ENCODE measurements at places on chromosomes 1 and 21.

DNA sequence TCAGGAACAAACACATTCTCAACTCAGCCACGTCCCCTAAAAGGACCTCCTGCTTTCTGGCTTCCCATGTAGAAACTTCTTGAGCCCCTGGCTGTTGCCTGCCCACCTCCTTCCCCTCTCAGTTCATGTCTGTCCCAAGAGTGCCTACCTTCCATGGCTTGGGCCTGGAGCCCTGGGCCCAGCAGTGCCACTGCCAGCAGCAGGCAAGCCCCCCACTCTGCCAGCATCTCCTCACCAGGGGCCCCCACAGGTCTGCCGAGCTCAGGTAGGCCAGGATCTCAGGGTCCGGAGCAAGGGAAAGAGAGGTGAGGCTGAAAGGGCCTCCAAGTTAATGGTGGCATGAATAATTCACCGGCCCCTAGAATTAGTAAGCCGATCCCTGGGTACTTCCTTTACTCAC, at the start of gene CDCP2:
TSS of gene CDCP2 (minus strand) at position 305 of the 400 bp plus-strand sequence. CDS start at position 227, 78 bp downstream.
- no peak for DNase-seq

DNA sequence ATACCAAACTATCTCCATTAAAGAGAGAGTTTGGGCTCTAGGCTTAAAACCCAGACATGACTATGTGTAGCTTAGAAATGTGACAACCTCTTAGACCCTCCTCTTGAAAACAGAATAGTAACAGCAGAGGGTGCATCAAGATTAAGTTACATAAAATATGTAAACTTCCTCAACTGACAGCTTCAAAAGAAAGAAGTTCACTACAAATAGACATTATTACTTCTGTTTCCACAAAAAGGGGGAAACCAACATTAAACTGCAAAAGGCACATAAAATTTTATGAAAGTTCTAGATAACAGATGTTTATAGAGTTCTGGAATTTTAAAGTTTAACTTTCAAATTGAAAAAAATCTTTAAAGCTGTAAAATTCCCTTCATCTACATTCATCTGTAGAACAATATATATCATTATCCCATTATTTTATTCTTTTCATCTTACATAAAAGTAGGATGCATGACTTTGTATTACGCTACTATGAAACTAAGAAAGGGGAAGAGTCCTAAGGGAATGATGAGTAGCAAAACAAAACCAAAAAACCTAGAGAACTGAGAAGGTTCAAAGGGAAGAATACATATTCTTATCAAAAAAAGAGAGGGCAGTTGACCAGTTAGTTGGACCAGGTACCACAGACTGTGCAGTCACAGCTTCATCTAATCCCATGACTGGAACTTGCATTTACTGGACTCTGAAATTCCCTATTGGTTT, 177.0 kb downstream of the SIPA1L2 start:
- no peak for DNase-seq

DNA sequence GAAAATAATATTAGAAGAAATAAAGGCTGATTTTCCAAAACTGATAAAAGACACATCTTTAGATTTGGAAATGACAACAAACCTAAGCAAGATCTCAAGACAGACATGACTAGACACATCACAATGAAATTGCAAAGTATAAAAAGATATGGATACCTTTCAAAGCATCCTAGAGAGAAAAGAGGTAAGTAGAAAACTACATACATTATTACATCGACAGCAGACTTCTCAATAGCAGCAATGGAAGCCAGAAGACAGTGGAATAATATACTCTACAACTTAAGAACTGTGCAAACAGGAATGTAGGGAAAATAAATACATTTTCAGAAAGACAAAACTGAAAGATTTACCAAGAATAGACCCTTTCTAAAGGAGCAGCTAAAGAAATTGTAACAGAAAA, 50.2 kb downstream of the DENND1B start:
- no peak for DNase-seq

GRCh38 chr1:100734676-100735075, 15.1 kb downstream of the VCAM1 start:
- no peak for DNase-seq

DNA sequence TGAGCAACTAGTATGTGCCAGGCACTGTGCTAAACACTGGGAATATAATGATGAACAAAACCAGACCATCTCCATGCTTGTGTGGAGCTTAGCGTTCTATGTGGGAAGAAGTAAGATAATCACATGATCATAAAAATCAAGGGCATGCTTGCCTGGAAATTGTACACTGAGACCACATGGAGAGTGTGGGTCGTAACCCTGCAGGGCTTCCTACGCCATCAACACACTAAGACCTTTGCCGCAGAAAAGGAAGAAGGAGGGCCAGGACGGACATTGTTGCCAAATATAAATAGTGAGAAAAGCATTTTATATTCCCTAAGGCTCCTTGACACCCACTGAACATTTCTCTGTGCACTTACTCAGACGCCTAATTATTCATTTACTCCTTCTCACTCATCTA, 388.1 kb upstream of the VAMP3 start:
- no peak for DNase-seq

GRCh38 chr1:154972517-154973343, 1.8 kb upstream of the CKS1B start:
- DNase-seq: no peak

DNA sequence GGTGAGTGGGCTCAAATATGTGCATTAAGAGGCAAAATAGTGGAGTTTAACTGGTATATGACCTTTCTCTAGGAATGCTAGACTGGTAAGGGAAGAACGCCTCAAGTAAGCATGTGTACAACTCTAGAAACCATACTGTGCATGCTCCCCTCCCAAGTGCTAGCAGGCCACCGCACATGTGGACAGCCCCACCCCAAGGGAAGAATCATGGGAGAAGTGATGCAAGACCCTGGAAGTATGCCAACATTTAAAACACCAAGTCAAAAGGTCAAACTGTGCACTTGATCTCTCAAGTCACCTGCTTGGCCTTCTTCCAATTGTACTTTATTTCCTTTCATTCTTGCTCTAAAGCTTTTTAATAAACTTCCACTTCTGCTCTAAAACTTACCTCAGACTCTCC, 120.4 kb downstream of the WDR3 start:
- DNase-seq: no peak

Measured in stimulated activated CD4-positive, alpha-beta T cell treated with anti-CD3 and anti-CD28 coated beads, Interleukin-4, amount 100 ng/mL, for 24 hours (primary cell).